Activated CD4-positive, alpha-beta T cell treated with anti-CD3 and anti-CD28 coated beads for 24 hours (primary cell): ENCODE measurements at places on chromosomes 7 and 10.

DNA sequence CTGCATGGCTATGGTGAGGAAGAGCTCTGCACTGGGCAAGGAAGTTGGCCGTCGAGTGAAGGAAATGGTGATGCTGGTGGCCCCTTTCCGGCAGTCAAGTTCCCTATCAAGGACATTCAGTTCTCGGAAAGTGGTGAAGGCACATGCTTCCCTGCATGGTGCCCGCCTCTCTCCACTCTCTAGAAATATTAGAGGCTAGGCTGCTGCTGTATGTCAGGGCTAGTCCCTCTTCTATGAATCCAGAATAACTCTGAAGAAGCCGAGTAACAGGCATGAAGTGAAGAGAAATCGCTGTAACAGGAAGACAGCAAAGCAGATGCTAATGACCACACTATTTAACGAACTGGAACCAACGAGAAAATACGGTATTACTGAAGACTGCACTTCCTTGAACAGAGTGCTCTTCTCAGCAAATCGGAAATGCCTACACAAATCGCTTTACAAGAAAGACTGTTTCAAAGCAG lies 5.4 kb downstream of the IDI1 start:
- DNase-seq = no peak

DNA sequence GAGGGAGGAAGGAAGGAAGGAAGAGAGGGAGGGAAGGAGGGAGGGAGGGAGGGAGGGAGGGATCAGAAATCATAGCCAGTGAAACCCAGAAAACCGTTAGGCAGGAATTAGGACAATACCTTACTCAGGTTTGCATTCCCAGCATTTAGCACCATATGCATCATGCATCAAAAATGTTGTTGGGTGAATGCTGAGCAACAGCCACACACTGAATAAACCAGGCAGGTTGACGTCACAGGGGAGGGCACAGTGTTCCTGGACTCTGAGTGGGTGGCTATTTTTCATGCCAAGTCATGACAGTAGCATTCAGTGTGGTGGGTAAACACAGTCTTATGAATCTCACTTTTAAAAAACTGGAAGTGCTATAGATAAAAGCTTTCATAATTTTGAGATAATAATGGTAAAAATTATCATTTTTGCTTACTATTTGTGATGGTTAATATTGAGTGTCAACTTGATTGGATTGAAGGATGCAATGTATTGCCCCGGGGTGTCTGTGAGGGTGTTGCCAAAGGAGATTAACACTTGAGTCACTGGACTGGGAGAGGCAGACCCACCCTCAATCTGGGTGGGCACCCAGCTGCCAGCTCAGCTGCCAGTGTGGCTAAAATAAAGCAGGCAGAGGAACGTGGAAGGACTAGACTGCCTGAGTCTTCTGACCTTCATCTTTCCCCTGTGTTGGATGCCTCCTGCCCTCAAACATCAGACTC lies 199.1 kb upstream of the PRKCQ start:
- DNase-seq = no peak

GRCh38 chr7:22447762-22448161 lies 52.2 kb downstream of the STEAP1B start:
- DNase-seq = no peak

DNA sequence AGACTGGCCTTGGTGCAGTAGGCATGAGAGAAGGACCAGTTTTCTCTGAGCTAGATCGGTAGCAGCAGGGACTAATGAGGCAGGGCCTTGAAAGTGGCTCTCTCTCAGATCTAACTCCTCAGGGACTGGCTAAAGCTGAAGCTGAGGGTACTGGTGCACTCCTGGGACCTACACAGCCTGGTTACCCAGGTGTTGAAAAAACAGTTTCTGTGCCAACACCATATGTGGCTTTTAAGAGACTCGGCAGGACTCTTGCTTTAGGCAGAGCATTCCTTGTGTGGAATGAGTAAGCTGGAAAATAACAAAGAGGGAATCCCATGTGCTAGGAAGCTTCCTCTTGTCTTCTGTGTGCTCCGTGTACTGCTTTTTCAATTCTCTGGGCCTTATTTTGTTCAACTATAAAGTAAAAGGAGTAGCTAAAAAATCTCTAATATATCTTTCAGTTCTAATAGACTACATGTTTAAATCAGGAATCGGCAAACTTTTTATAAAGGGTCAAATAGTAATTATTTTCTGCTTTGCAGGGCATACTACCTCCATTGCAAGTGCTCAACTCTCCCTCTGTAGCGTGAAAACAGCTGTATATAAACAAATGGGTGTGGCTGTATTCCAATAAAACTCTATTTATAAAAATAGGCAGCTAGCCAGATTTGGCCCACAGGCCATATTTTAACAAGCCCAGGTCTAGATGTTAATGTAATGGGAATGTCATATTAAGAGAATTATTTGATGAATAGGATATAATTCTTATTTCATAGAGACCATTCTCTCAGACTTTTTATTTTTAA lies 186.1 kb upstream of the KAT6B start:
- no peak for DNase-seq

GRCh38 chr7:26182283-26182682 lies 18.3 kb downstream of the HNRNPA2B1 start:
- no peak for DNase-seq

GRCh38 chr10:118965645-118966044 lies 63.9 kb upstream of the NANOS1 start:
- no peak for DNase-seq

DNA sequence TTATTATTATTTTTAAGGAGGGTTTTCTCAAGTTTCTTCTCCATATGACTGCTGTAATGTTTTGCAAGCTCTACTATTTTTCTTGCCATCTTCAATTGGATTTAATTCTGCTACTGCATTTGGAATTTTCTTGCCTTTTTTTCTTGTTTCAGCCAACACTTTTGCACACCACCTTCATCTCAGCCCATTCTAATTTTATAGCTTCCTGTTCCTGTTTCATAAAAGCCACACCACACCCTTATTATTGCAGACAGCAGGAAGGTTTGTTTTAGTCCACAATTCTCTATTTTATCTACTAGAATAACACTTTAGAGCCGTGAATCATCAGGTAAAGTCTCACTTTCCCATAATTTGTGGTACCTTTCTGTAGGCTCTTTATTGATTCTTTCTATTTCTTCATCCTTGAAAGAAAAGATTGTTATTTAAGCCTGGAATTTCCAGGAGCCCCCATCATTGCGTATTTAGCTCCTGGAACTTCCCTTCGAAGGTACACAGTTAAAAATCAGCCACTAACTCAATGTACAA lies 209.3 kb upstream of the TBX20 start:
- no peak for DNase-seq
